ENCODE measurements at places on chromosomes 16 and 17.

GRCh38 chr16:53761962-53762703, 58.2 kb downstream of the FTO start:
- no peak for DNase-seq

- no peak for DNase-seq
Observed at GRCh38 chr16:87101903-87102302, 215.3 kb downstream of the C16orf95 start.

DNA sequence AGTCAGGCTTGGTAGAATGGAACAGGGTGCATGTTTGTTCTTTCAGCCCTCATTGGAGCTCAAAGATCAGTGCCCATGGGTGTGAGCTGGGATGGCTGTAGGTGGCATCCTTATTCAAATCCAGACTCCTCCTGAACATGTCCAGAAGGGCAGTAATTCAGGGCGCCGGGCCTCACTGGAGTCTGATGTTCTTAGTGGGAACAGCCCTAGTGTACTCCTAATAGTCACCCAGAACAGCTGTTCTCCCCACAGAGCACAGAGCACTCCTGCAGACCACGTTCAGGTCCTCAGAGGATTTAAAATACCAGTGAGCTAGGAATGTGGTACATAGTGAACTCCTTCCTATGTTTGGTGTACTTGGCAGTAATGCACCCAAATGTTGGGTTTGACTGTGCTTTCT, 96.2 kb downstream of the BANP start:
- DNase-seq = no peak

- no peak for DNase-seq
Observed at GRCh38 chr17:50550661-50551432, 3.9 kb downstream of the SPATA20 start.

GRCh38 chr17:62562656-62563055, 64.8 kb upstream of the MRC2 start:
- no peak for DNase-seq

GRCh38 chr17:41015454-41015853, 6.5 kb upstream of the KRTAP3-1 start:
- no peak for DNase-seq

- DNase-seq = no peak
Observed at GRCh38 chr16:3401719-3402397, 843 bp downstream of the ZNF174 start.

DNA sequence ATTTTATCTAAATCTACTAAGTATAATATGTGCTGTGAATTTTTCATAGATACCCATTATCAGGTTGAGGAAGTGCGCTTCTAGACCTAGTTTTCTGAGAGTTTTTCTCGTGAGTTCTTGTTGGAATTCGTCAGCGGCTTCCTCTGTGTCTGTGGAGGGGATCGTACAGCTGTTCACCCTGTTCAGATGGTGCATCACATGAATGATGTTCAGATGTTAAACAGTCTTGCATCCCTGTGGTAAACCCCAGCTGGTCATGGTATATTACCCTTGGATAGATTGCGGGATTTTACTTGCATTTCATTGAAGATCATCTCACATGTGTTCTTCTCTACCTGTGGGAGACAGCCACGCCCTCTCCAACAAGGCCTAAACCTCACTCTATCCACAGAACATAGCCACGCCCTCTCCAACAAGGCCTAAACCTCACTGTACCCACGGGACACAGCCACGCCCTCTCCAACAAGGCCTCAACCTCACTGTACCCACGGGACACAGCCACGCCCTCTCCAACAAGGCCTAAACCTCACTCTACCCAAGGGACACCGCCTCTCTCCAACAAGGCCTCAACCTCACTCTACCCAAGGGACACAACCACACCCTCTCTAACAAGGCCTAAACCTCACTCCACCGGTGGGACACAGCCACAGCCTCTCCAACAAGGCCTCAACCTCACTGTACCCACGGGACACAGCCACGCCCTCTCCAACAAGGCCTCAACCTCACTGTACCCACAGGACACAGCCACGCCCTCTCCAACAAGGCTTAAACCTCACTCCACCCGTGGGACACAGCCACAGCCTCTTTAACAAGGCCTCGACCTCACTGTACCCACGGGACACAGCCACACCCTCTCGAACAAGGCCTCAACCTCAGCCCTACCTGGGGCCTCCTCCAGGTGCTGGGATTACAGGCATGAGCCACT, 180.2 kb upstream of the CHMP6 start:
- DNase-seq = no peak

- no peak for DNase-seq
Observed at GRCh38 chr17:59418732-59419166, 87.3 kb downstream of the YPEL2 start.

DNA sequence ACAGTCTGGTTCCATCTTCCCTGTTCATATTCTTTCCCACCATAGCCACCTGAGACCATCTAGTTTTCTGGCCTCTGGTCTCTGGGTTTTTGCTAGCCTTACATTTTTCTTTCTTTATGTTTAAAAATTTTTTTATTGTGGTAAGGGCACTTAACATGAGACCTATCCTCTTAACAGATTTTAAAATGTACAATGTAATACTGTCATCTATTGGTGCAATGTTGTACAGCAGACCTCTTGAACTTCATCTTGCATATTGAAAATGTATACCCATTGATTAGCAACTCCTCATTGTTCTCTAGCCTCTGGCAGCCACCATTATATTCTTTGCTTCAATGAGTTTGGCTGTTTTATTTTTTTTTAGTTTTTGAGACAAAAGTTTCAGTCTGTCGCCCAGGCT, 39.2 kb downstream of the ITGAM start:
- no peak for DNase-seq

DNA sequence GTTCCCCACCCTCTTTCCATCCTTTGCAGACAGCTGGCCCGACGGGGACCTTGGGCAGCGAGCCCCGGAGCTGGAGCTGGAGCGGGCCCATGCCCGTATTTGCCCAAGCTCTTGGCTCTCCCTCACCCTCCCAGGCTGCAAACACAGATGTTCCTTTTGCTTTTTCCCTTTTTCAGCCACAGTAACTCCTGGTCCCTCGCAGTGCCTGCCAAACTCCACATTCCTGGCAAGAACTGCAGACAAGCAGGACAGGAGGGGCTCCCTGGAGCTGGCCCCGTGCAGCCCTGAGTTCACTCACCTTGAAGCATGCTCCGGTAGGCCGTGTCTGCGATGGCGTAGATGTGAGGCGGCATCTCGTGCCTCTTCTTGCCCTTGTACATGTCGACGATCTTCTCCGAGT, 33.9 kb downstream of the MYH11 start:
- DNase-seq = no peak

DNA sequence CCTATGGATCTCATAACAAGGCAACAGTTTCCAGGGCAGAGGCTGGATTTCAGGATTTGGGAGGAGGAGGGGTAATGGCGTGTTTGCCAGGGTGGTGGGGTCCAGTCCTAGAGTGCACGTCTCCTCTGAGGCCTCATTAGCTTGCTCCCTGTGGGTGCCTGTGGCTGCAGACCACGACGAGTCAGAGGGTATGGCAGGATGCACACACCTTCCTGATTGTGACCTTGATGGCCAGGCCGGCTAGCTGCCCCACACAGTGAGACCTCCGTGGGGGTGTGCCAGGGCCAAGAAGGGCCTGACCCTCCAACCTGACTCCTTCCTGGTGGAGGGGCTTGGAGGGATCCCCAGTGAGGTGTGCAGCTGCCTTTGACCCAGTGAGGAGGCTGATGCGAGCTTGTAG, 4.0 kb upstream of the SMTNL2 start:
- DNase-seq = no peak

DNA sequence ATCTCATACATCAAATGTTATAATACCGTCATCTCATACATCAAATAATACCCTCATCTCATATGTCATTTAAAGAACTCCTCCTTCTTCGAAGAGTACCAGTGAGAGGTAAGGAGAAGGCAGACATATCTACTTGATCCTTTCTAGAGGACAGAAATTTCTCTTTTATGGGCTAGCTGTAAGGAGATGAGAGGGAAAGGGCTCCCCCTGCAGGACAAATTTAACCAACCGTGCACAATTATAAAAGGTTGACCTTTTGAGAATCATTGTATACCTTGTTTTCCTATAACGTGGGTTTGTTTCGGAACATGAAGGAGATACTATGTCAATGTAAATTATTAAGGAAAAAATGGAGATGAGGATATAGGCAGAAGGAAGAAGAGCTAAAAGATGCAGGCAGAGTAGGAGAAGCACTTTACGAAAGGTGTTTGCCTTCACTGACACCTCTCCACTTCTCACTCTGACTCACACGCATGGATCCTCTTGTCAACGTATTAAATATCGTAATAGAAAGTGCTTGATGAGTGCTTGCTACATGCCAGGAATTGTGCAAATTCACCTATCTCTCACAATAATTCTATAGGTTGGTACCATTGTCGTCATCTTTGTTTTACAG, 465.9 kb upstream of the ERCC4 start:
- DNase-seq = peak; percentile 31

- DNase-seq = no peak
Observed at GRCh38 chr17:75959839-75960511, 19.0 kb downstream of the ACOX1 start.

DNA sequence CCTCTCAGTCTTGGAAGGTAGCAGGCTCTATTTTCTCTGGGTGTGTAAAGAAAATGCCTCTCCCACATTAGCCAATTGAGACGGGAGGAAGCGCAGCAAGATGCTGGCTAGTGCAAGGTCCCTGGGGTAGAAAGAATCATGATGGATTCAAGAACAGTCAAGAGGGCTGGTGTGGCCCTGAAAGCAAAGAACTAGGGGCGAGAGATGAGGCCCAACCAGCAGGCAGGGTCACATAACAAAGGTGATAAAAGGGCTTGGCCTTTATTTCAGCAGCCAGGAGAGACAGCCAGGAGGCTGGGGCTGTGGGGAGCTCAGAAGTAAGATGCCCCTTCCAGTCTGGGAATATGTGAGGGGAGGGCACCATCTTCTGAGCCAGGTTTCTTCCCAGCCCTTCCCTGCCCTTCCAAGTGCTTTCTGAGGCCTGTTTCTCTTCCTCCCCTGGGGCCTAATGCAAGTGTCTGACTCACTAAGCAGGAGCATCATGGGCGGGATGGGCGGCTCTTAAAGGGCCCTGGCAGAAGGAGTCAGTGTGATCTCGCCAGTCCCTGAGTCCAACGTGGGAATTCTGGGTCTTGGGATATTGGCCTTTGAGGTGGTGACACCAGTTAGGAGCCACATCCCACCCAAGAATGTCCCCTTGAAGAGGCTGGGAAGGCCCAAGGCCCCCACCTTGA, 3.9 kb upstream of the NLRC5 start:
- DNase-seq = peak; percentile 39

- no peak for DNase-seq
Observed at GRCh38 chr17:17200831-17201230, 5.3 kb downstream of the PLD6 start.

GRCh38 chr16:23071196-23072083, 77.8 kb downstream of the USP31 start:
- no peak for DNase-seq

DNA sequence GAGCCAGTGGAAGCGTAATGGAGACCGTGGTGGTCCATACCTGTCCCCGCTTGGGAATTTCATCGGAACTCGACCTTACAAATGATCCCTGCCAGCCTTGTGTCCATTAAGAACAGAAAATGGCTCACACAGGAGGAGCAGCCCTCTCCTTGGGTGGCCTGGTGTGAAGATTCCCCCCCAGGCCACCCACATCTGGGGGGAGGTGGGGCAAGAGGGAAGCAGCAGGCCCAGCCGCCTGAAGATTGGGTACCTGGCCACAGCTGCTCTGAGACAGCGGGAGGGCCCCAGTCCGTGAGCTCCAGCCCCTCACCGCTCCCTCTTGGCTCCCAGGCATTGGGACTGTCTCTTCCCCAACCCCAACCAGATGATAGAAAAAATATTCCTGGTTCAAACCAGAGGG, 277.8 kb upstream of the FOXF1 start:
- DNase-seq = no peak

DNA sequence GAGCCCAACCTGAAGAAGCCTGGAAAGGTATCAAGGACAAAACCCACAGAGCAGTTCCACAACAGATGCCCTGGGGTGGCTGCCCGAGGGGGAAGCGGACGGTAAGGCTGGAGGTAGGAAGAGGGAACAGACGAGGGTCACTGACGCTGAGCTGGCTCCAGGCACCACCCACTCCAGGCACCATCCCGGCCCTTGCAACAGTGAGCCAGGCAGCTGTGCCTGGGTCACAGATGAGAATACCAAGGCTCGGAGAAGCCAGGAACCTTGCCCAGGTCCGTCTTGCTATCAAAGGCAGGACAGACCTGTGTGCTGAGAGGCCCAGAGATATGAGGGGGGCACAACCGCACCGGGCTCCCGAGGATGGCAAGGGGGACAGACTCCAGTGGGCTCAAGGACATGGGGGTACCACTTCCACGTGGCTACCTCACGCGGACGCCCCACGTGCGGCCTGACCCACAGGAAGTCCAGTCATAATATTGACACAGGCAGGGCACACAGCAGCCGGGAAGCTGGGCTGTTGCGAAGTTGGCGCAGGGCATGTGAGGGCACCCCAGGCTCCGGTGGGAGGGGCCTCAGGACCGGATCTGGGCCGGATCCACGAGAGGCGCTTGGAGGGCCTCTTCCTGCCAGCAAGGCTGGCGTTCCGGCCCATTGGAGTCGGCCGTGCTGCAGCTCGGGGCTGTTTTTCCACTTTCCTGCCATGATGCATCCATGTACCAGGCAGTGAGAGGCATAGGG, 29.9 kb downstream of the PEMT start:
- no peak for DNase-seq

- no peak for DNase-seq
Observed at GRCh38 chr16:49075709-49076108, 205.9 kb downstream of the CBLN1 start.

DNA sequence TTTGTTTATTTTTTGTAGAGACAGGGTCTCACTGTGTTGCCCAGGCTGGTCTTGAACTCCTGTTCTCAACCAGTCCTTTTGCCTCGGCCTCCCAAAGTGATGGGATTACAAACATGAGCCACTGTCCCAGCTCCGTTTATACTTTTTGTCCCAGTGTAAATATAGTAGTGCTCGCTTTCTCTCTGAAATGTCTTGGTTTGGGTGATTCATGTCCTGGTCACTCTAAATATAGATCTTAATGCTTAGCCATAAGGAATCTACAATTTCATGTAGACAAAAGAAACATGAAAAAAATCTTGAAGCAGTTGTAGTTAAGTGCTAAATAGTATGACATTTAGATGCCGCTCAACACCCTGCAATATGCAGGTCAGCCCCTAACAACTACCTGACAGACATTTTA, 126.9 kb downstream of the KATNIP start:
- no peak for DNase-seq

GRCh38 chr17:42922294-42922693, 21.7 kb downstream of the G6PC1 start:
- DNase-seq = no peak

- peak; percentile 77 for DNase-seq
Observed at GRCh38 chr16:74700438-74701225, at the start of gene MLKL. MLKL (minus strand) TSS chr16:74700862; CDS start chr16:74695757, 5,105 bp downstream.

- DNase-seq = peak; percentile 56
Observed at GRCh38 chr17:48544349-48545021, 424 bp downstream of the HOXB2 start.

GRCh38 chr17:73791631-73792030, 147.4 kb upstream of the SDK2 start:
- DNase-seq = no peak

- DNase-seq = no peak
Observed at GRCh38 chr17:17818088-17818526, 18.7 kb downstream of the SREBF1 start.

Measured in activated T-cell treated with anti-CD3 and anti-CD28 coated beads, Interleukin-2, amount 50 U/mL, for 72 hours (primary cell).